ENCODE measurements at places on chromosomes 1 and 21. TPM values are rescaled to one million over a fixed set of nuclear protein-coding genes. Genes with fewer than 3 reads are reported as not detected.

The GSTM3 gene
- 34.1 TPM for total RNA-seq

The AMY2A gene
- total RNA-seq: not detected

The FMN2 gene
- not detected for total RNA-seq

The MEGF6 gene
- total RNA-seq: 21.7 TPM

The FCRL6 gene
- not detected for total RNA-seq

The CCDC181 gene
- total RNA-seq: not detected

The CHRM3 gene
- total RNA-seq: not detected

The RNF223 gene
- total RNA-seq: not detected

The FAM110D gene
- total RNA-seq: not detected

The DYRK3 gene
- 6.9 TPM for total RNA-seq

The NTMT2 gene
- total RNA-seq: not detected

The SPRR3 gene
- total RNA-seq: not detected

The LRRC7 gene
- total RNA-seq: not detected

Measured in cardiac atrium fibroblast (primary cell).